Pons (tissue), 1 donor: ENCODE measurements at places on chromosomes 6 and 20.

GRCh38 chr6:5063617-5064016, 21.5 kb upstream of the PPP1R3G start:
- DNase-seq, result no peak

DNA sequence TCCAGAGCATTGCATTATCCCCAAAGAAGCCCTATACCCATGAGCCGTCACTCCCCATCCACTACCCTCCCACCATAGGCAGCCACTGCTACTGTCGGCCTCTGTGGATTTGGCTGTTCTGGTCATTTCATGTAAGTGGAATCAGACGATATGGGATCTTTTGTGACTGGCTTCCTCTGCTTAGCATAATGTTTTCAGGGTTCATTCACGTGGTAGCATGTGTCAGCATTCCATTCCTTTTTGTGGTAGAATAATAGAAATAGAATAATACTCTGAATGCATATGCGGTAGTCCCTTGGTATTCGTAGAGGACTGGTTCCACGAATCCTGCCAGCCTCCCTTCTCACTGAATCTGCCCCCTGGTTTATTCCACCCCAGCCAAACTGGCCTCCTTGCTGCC, 402.6 kb upstream of the SULF2 start:
- no peak for DNase-seq

DNA sequence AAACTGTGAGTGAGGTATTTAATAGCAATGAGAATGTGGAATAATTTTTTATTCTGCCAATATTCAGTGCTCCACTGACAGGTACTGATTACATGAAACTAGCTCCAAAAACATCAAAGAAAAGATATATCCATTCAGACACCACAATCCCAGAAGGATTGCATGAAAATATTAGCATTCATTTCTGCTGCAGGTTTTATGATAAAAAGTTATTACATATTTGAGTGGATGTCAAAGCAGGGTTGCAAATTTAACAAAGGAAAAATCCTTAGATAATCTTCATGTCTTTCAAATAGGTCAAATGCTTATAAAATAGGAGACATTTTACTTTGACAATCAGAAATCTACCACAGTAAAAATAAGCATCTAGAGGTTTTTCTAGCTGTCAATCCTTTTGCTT, 13.3 kb downstream of the MCHR2 start:
- DNase-seq, result no peak

GRCh38 chr6:150900049-150900448, 34.5 kb downstream of the MTHFD1L start:
- DNase-seq, result no peak

- peak; percentile 60 for DNase-seq
Observed at GRCh38 chr6:13865141-13865540, 50.8 kb upstream of the MCUR1 start.

DNA sequence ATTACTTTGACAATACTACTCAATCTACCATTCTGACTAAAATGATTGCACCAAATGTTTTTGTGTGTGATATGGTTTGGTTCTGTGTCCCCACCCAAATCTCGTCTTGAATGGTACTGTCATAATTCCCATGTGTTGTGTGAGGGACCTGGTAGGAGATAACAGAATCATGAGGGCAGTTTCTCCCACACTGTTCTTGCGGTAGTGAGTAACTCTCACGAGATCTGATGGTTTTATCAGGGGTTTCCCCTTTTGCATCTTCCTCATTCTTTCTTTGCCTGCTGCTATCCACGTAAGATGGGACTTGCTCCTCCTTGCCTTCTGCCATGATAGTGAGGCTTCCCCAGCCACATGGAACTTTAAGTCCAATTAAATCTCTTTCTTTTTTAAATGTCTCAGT, 20.8 kb downstream of the SYCP2 start:
- no peak for DNase-seq

- no peak for DNase-seq
Observed at GRCh38 chr20:48007351-48007750, 222.1 kb upstream of the SULF2 start.

- DNase-seq, result no peak
Observed at GRCh38 chr20:10201321-10201870, 17.2 kb upstream of the SNAP25 start.

DNA sequence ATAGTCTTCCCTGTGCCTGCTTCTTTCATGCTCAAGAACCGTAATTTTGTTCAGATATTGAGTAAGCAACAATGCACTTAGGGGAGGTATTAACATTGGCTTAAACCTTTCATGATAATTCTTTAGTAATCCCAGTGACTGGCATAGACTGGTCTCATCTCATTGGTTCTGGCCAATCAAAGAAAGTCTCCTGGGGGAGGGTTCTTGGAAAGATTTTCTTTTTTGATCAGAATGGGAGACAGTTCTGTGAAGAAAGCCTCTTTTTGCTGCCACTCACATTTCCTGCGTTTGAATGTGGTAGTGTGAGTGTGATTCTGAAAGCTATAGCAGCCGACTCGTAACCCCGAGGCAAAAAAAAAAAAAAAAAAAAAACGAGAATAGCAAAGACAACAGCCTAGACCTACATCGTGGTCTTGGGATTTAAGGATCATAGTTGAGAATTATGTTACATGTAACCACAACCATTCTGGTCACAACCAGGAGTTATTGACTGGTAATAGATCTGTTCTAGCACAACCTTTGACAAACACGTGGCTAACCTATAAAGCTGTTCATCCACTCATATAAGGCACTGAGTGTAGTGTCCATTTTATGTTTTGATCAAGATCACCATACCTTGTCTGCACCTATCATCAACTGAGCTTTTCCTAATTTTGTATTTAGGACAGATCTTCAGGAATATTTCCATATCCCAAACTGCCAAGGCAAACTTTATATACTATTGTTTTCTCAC, 15.1 kb upstream of the TMEM217 start:
- no peak for DNase-seq

GRCh38 chr20:19973961-19974629, 43.1 kb upstream of the NAA20 start:
- peak; percentile 82 for DNase-seq
